ENCODE measurements at places on chromosomes 3 and 15. TPM values are rescaled to one million over a fixed set of nuclear protein-coding genes. Genes with fewer than 3 reads are reported as not detected.

The SOX2 gene
- total RNA-seq = 0.35 TPM

The DGKG gene
- total RNA-seq = 0.17 TPM

DNA sequence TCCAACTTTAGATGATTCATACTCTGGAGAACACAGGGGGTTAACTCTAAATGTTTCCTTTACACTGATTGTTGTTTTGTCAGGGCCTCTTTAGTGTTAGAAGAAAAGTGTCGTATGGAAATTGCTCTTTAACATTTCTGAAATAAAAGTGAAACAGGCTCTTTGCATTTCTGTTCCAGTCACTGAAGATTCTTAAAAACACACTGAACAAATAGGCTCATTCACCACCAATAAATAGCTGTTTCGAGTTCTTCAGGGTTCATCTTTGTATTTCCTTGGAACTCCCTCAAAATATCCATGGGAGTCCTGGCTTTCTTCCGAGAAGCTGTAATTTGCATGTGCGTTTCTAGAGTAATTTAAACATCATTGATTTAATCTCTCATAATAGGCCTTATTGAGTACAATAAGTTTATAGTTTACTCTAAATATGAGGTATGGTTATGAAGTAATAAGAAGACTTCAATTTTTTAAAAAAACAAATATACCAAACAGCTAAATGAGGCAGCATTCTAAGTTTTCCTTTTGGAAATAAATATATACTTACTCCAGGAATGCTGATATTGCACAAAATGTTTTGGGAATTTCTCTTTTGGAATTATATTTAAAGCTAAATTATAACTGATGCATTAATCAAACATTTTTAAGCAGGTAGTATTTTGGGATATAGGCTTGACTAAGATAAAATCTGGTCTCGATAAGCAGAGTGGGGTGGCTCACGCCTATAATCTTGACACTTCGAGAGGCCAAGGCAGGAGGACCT, 327.4 kb downstream of the EPHA3 start:
- H3K36me3 ChIP-seq = no peaks in the 10 kb centered on the region
- H3K27me3 ChIP-seq = no peaks in the 10 kb centered on the region
- no peak overlapping the region for H3K4me3 ChIP-seq

- no peak for DNase-seq
- no peaks in the 10 kb centered on the region for H3K27me3 ChIP-seq
- H3K4me1 ChIP-seq = no peaks in the 10 kb centered on the region
- H3K4me3 ChIP-seq = no peak overlapping the region
- no peaks in the 10 kb centered on the region for H3K36me3 ChIP-seq
These were observed 37.6 kb downstream of the NANOGP8 start for GRCh38 chr15:35047528-35047927.

GRCh38 chr15:41825145-41825544, 2.7 kb upstream of the JMJD7 start:
- no peak overlapping the region for H3K27ac ChIP-seq
- DNase-seq = no peak
- H3K36me3 ChIP-seq = no peaks in the 10 kb centered on the region
- no peaks in the 10 kb centered on the region for H3K27me3 ChIP-seq

GRCh38 chr3:104785947-104786346, 580.8 kb upstream of the ALCAM start:
- H3K4me3 ChIP-seq = no peak overlapping the region
- DNase-seq = no peak
- no peaks in the 10 kb centered on the region for H3K4me1 ChIP-seq
- no peak overlapping the region for H3K27ac ChIP-seq
- no peaks in the 10 kb centered on the region for H3K36me3 ChIP-seq
- no peaks in the 10 kb centered on the region for H3K27me3 ChIP-seq
